ENCODE measurements at places on chromosomes 6 and 20.

GRCh38 chr6:52415917-52416628, 4.1 kb upstream of the EFHC1 start:
- no peak for DNase-seq

DNA sequence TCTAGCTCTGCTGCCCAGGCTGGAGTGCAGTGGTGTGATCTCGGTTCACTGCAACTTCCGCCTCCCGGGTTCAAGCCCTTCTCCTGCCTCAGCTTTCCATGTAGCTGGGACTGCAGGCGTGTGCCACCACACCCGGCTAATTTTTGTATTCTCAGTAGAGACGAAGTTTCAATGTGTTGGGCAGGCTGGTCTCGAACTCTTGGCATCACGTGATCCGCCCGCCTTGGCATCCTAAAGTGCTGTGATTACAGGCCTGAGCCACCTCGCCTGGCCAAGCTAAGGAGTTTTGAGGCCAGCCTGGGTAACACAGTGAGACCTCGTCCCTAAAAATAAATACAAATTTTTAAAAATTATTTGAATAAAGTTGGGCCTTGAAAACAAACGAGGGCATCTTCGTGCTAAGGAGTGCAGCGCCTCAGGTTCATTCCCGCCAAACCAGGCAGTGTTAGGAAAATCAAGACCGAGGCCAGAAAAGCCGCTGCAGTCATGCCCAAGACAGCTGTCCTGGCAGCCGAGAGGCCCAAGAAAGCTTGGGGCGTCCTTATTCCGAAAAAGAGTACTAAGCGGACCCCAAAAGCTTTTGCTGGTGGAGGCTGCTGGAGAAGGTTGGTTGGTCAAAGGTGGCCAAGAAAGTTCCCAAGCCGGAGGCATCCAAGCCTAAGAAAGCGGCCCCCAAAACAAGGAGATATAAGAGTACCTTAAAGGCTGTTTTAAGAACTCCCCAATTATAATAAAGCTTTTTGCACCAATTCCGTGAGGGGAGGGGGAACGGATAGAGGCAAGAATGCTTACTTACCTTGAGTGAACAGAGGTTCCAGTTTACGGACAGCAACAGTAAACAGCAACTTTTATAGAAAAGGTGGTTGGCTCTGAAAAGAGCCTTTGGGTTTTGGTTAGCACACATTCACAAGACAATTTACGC, 109.0 kb downstream of the HFE start:
- peak; percentile 39 for DNase-seq

DNA sequence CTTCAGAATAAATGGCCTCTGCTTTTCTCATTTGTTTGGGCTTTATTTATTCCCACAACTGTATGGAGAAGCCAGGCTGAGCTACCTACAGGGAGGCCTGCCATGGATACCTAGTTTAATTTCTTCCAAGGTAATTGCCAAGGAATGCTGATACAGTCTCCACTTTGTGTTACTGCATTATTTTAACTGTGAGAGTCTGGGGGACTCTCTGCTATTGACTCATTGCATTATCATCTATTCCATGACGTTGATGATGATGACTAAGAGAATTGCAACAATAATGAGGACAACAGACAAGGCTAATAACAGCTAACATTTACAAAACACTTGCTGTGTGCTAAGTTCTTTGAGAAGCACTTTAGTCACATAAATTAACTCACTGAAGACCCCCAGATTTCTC, 88.3 kb upstream of the COL21A1 start:
- DNase-seq: no peak

- no peak for DNase-seq
These were observed 30.7 kb downstream of the PTPN1 start for GRCh38 chr20:50540620-50541605.

DNA sequence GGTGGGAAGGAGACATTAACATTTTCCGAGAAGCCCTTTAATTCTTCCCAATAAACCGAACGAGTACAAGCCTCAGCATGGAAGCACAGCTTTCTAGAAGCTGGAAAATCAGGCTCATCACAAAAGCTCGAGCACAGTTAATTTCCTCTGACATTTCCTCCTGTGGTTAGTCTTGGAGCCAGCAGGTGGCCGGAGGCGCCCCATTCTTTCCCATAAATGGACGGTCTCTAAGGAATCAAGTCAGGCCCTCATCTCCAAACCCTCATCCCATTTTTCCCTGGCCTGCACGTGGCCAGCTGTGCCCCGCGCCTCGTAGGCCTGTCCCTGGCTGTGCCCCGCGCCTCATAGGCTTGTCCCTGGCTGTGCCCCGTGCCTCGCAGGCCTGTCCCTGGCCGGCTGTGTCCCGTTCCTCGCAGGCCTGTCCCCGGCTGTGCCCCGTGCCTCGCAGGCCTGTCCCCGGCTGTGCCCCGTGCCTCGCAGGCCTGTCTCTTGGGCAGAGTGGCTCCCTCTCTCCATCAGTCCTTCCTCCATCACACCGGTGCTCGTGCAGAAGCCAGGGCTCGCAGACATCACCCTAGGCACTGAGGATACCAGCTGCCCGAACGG, 19.7 kb upstream of the NTSR1 start:
- no peak for DNase-seq
